ENCODE measurements at places on chromosomes 11 and 22.

DNA sequence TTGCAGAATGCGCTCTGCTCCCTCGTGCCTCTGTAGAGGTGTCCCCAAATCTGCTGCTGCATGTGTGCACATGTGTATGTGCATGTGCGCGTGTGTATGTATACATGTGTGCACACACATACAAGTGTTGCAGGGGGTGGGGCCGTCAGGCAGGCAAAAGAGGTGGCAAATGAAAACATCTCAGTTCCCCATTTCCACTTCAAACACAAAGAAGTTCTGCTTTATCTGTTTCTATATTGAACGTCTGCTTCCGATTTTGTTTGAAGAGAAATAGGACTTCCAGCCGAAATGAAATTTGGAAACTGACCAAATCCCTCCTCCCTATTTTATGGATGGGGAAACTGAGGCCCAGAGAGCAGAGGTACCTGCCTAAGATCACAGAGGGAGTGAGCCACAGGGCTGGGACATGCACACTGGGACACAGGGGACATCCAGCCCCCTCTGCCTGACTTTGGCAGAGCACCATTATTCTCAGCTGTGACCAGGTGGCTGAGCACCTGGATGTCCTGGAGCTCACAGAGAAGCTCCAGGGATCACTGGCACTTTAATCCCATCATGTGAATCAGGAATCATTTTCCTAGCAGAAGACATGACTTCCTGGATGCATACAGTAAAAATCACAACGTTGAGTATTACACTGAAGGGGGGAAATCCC, 41.2 kb upstream of the ALX4 start:
- DNase-seq = peak; percentile 46

- DNase-seq = no peak
Observed at GRCh38 chr11:107508201-107508857, 50.7 kb upstream of the CWF19L2 start.

DNA sequence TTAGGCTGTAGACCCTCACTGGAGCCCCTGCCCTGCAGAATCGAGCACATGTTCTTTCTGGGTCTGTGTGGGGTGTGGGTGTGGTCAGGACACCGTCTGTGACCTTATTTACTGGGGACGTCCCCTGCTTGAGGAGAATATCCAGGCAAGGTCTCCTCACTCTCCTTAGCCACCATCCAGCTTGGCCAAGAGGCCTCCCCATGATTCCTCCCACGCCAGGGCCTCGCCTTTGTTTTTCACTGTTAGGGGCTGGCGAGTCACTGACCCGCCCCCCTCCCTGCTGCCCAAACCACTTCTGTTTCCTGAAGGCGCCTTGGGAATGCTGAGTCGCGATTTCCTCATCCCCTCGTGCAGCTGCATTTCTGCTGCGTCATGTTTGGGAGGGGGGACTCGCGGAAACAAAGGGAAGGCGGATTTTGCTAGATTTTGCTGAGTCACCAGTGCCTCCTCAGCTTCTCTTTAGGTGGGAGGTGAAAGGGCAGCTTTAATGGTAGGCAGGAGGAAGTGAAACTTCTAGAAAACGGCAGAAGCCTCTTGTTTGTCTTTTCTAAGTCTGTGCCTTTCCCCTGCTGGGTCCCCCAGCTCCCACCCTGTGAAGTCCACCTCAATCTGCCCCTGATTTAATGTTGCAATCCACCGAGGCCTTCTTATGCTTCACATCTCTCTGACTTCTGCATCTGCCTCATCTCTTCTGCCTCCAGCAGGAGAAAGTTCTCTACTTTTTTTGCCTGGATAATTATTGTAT, 4.0 kb upstream of the HMOX1 start:
- peak; percentile 81 for DNase-seq

GRCh38 chr11:78078218-78079167, 1.2 kb downstream of the NDUFC2 start:
- DNase-seq = no peak

- DNase-seq = peak; percentile 75
Observed at GRCh38 chr11:10459029-10459970, 4.2 kb downstream of the AMPD3 start.

GRCh38 chr11:97742717-97743116, 1278.0 kb upstream of the CNTN5 start:
- no peak for DNase-seq

GRCh38 chr11:74132833-74133232, 38.0 kb downstream of the C2CD3 start:
- no peak for DNase-seq

- DNase-seq = no peak
Observed at GRCh38 chr11:106133529-106133928, 56.1 kb downstream of the AASDHPPT start.

- DNase-seq = peak; percentile 28
Observed at GRCh38 chr11:12289667-12290476, 87.5 kb upstream of the PARVA start.

GRCh38 chr11:2382129-2382517, 5.0 kb downstream of the CD81 start:
- no peak for DNase-seq

DNA sequence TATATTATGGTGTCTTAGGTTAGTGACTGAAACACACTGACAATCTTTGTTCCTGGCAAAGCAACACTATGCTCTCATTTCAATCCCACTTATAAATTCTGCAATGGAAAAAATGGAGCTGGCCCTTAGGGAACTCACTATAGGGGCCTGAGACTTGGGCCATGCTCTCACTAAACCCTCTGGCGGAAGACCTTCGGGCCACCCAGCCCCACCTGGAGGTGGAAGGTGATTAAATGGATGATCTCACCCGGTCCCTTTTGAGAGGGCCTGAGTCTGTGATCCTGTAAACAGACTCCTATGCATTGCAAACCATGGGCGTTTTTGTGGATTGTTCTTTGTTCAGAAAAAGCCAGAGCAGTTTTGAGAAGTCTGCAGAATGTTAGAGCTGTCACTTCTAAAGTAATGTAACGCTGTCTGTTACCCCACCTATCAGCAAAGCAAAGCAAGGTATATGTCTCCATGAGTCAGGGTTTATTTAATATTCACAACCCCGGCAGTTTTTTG, 17.0 kb upstream of the CDON start:
- no peak for DNase-seq

- DNase-seq = no peak
Observed at GRCh38 chr22:38171927-38172831, 9.5 kb downstream of the PLA2G6 start.

DNA sequence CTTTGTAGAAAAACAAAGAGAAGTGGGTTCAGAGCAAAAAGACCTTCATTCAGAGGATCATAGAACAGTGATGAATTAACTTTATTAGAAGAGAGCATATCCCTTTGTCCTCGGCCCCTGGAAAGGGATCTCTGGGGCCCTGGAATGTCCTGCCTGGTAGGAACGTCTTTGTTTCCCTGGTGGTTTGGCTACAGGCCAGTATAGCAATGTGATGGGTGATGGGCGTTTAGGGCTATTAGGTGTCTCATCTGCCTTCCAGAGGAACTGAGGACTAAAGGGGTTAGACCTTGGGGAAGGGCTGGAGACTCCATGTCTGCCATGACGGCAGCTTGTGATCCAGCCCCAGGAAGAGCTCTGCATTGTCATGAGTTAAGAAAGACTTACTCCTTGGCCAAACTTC, 9.1 kb downstream of the APOL4 start:
- DNase-seq = no peak

DNA sequence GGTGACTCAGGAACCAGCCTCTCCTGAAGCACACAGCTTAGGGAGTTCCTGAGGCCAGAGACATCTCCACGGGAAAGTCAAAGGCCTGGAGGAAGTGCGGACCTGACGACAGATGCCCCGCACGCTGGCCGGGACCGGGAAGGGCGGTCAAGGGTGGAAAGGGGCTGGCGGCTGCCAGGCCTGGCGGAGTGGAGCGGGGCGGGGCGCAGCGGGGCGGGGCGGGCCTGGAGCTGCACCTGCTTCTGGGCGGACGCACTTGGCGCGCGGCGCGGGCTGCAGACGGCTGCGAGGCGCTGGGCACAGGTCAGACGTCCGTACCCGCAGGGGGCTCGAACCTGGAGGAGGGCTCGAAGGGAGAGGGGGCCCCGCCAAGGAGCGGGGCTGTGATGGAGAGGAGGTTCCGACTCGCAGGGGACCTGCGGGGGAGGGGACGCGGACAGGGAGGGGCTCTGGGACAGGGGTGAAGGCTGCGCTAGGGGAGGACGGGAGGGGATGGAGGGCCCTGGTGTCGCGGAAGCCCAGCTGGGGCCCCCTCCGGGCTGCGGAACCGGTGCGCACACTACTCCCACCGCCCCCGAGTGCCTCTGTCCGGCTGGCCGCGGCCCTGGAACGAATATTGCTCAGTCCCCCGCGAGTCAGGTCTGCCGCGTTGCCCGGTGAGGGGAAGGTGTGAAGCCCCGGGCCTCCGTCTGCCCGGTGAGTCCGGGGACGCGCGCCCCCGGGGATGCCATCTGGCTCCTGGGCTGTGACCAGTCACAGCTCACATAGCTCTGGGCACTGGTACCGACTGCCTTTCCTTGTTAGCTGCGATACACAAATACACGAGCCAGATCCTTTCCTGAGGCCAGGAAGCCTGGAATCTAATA, at the start of gene TMEM45B:
Gene TMEM45B, plus strand, starts transcription at position 253 of the 866 bp plus-strand sequence. CDS start 36,635 bp downstream, outside the sequence.
- DNase-seq = peak; percentile 21

- no peak for DNase-seq
Observed at GRCh38 chr11:11464555-11464954, 111.5 kb upstream of the CSNK2A3 start.

DNA sequence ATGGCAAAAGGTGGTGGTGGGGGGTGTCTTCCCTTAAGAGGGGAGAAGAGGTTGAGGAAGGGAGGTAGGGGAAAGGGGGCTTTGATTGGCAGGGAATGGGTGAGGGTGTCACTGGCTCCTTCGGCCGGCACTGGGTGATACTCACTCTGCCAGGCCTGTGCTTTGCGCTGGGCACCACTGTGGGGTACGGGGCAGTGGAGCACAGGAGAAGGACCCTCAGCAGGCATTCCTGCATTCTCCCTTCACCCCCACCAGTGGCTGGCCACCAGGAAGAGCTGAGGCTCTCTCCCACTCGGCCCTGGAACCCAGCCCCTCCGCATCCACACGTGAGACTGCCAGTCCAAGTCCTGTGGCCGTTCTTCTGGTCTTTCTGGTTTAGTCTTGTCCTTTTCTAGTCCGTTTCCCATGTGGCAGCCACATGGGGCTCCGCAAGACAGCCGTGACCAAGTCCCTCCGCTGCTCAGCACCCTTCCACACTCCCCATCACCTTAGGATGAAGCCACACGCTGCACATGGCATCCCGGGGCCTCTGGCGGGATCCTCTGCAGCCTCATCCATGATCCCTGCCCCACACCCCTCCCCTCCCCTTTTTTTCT, 8.0 kb downstream of the CAPN5 start:
- peak; percentile 7 for DNase-seq

- no peak for DNase-seq
Observed at GRCh38 chr11:108852701-108853100, 187.8 kb downstream of the DDX10 start.

DNA sequence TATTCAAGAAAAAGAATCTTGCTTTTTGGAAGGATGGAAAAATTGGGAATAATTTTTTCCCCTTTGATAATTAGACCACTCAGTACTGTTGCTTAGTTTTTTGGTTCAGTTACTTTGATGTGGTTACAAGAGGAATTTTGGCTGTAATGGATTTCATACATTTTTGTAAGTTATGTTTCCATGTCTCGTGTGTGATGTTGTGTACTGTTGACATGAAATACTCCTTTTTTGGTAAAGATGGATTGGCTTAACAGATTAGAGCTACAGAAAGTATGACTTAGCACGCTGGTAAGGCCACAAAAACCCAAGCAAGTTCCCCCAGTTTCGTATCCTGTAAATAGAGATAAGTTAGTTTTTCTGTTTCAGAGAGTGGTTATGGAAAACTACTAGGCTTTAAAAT, 11.9 kb downstream of the TBCEL start:
- DNase-seq = no peak

- DNase-seq = no peak
Observed at GRCh38 chr11:69133251-69133650, 22.5 kb upstream of the SMIM38 start.

DNA sequence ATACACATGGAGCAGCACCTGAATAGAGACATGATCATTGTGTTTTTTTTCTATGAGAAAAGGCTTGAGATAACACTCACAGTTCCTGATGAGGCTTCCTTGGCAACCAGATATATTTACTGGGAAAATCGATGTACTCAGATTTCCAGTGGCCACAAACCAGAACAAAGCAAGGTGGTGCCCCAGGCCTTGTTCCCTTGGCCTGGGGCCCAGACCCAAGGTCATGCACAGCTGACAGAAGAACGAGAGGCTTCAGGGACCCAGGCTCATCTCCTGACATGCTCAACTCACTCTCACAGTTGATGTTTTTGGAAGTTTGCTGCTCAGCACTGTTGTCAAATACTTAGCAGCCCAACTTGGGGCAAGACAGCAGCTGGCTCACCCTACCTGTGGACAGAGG, 281.8 kb downstream of the NTM start:
- DNase-seq = no peak

DNA sequence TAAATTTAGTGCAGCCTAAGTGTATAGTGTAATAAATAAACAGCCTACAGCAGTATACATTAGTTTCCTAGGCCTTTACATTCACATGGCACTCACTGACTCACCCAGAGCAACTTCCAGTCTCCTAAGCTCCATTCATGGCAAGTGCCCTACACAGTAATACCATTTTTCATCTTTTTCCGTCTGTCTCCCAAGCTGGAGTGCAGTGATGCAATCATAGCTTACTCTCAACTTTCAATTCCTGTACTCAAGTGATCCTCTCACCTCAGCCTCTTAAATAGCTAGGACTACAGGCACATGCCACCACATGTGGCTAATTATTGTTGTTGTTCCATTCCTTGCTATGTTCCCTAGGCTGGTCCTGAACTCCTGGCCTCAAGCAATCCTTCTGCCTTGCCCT, 54.4 kb downstream of the FCHSD2 start:
- DNase-seq = no peak

DNA sequence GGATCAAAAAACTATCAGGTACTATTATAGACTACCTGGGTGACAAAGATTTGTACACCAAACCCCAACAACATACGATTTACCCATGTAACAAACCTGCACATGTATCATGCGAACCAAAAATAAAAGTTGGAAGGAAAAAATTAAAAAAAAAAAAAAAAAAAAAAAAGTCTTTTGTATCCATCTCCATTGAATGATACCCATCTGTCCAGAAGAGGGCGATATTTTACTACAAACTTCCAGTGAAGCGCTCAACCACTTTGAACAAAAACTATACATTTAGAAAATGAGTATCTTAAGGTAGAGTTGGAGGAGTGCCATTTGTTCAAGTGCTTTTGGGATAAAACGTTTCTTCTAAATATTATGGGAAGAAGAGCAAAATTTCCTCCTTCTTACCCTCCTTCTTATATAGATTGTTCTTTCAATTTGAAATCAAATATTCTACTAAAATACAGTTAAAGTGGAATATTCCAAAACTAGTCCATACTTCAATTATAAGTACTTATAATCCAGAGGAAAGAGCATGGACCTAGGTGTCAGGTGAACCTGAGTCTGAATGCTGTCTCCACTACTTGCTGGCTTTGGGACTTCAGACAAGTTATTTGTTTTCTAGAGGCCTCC, 23.3 kb downstream of the ARL14EP start:
- peak; percentile 27 for DNase-seq

DNA sequence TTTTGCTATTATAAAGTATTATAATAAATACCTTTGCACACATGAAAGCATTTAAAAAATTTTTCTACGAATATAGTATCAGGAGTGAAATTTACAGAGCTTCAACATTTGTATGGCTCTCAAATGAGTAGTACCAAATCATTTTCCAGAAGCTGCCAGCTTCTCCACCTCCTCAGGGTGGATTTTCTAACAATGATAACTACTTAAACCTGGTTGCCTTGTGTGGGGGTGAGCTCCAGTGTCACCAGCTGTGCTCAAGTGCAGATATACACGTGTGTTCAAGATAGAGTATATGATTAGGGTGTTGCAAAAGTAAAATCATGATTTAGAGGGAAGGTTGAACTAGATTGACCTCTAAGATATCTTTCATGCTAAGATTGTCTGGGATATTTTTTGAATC, 48.2 kb downstream of the HORMAD2 start:
- DNase-seq = no peak
